T-helper 1 cell (primary cell): ENCODE measurements at places on chromosomes 2 and 18.

DNA sequence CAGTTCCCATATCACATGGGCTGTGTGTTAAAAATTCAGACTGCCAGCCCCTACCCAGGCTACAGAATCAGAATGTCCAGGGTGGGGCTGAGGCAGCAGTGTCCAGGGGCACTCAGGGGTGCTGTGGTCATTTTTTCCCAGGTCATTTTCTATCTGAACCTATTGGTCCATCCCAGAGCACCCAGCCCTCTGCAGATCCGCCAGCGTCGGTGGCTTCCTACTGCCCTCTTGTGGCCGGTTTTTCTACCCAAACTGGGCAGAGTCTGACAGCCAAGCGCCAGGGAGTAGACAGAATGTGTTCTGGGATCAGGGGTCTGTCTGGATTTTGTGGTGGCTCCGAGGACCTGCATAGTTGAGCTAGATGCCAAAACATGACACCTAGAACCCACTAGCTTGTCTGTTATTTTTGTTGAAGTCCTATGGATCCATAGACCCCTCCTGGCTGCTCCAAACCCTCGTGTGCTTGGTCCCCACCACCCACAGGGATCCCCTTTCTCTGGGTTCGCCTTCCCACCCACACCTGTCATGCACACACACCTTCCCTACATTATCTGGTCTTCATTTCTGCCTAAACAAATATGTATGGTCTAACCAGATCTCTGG, 34.1 kb upstream of the RMDN2 start:
- peak; percentile 52 for DNase-seq

DNA sequence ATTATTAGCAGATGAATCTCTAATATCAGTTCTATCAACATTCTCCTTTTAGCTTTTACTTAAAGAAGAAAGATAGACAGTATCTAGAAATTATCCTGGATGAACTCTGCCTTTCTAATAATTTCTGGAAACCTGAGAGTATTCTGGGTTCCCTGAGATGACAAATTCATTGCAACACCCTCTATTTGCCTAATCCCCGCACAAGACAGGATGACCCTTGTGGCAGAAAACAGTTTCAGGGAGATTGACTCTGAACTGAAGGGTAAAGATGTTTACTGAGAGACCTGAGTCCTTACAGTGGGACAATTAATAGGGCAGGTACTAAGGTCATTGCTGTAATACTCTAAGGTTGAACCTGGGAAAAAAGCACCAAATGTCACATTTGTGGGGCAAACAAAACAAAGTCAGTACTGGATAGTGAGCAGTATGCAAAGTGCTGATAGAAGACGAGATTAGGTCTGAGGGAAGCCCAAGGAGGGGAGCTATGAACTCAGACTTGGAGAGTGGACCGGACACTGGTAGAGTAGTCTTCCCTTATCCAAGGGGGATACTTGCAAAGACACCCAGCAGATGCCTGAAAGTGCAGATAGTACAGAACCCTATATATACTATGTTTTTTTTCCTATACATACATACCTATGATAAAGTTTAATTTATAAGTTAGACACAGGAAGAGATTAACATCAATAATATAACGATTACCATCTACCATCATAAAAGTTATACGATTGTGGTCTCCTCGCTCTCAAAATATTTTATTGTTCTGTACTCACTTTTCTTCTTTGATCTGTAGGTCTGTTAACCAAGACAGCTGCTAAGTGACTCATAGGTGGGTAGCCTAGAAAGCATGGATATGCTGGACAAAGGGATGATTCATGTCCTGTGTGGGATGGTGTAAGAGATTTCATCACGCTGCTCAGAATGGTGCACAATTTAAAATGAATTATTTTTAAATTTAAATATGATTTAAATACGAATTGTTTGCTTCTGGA, 148.3 kb upstream of the KLHL14 start:
- no peak for DNase-seq

DNA sequence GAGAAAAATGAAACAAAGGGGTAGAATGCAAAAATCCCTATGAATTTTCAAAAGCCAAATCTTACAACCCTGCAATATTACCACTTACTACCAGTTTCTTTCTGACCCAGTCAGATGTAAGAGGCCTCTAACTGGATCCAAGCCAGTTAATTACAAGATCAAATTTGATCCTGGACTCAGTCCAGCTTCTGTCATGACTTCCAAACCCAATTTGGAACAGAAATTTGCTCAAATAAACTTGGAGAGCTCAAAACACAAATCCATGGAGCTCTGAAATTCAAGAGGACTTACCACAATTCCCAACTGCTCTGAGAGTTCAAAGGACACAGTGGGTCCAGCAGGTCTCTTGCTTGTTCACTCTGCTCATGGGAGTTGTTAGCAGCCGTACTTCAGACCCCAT, 1271.7 kb upstream of the SLC39A10 start:
- DNase-seq = no peak

DNA sequence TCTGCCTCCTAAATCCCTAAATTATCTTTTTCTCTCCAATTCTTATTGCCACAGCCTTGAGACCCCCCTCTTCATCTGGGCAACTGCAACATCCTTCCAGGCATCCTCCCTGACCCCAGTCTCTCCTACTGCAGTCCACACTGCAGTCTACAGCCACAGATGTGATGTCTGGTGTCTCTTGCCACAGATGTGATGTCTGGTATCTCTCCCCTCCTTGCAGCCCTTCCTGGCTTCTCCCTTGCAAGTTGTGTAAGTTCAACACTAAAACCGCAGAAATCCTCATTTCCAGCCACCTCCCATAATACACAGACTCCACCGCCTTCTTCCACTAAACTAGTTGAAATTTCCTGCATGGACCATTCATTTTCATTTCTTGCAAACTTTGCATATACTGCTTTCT, 113.1 kb upstream of the DDX18 start:
- no peak for DNase-seq

DNA sequence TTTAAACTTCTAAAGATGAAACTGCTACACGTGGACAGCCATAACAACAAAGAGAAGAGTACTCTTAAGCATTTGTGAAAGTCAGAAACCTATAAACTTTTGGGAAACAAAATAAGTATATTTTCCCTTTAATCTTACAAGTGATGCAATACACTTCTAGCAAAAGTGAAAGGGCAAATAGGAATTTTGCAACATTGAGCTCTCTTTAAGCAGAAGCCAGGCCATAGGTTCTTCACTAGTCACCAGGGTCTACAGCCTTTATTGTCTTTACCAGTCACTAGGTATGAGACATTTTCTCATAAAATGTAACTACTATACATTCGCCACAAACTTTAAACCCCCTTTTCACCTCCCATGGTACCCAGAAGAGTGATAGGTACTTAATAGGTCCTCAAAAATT, 37.5 kb downstream of the SCN1A start:
- DNase-seq = no peak

- DNase-seq = no peak
These were observed 573.2 kb downstream of the METTL4 start for GRCh38 chr18:1998121-1998520.

DNA sequence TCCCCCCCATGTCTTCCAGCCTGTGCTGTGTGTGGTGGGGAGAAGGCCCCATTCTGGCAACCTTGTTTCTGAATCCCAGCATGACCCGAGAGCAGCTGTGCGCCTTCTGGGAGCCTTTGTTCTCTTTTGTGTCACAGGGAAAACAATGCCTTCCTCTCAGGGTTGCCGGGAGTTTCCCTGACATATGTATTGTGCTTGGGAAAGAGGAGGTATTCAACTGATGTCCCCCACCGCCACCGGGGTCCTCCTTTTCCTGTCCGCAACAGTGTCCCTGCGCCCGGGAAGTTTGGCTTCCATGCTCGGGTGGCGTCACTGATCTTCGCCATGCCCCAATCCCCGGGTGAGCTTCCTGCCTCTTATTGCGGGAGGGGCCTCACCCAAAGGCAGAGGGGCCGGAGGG, 77.5 kb upstream of the ASB18 start:
- DNase-seq = no peak

GRCh38 chr18:50013363-50014138, 181.4 kb downstream of the MYO5B start:
- no peak for DNase-seq

- no peak for DNase-seq
These were observed 940 bp upstream of the BOLA3 start for GRCh38 chr2:74148457-74149246.

DNA sequence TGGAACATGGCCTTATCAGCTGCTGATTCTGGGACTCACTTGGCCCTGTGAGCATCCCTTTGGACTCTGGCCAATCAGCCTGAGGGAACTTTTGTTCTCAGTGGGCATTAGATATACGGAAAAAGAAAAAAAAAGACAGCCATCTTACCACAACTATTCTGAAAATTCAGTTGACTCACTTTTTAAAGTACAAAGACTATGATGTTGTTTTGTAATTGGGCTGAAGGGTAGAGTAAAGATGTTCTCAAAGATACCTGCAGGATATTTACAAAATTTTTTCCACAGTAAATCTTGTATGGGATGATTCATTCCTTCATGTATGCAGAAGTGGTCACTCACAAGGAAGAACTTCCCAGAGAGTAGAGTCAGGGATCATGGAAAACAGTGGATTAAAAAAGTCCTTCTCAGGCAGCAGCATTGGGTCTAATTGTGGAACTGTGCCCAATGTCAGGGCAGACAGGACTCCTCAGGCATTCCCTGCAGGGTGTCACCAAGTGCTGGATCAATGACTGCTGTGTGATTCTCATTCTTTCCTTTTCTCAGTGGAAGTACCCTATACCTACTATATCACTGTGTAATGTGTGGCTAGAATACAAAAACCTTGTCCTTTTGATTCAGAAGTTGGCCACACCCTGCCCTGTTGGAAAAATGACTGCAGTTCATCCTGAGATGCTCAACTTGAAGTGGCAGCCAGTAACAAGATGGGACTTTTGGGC, 35.4 kb downstream of the SULT1C4 start:
- no peak for DNase-seq

DNA sequence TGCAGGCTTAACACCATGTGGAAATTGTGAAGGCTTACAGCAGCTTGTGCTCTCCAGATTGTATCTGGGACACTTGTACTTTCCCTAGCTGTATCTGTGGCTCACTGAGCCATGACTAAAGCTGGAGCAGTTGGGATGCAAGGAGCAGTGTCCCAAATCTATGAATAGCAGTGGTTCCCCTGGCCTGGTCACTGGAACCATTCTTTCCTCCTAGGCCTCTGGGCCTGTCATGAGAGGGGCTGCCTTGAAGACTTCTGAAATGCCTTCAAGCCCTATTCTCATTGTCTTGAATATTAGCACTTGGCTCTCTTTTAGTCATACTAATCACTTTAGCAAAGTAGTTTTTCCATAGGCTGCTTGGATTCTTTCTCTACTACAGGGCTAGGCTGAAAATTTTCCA, 186.8 kb upstream of the LRATD1 start:
- DNase-seq = no peak

GRCh38 chr2:7392076-7392787, 475.0 kb downstream of the RNF144A start:
- DNase-seq = no peak

DNA sequence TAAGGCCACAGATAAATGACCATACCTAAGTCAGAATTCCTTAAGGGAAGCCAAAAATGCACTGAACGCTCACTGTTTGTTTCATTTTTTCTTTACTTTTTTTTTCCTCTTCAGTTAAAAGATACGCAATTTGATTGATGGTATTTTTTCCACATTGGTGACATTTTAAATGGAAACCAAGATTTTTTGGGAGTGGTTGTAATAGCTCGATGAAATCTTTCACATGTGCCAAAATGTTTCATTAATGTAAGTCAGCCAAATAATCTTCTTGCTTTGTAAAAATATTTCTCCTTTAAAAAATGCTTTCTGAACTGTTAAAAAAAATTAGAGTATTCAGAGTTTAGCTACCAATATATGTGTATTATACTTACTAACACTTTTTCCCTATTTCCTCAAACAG, 339.8 kb downstream of the ZEB2 start:
- DNase-seq = no peak

DNA sequence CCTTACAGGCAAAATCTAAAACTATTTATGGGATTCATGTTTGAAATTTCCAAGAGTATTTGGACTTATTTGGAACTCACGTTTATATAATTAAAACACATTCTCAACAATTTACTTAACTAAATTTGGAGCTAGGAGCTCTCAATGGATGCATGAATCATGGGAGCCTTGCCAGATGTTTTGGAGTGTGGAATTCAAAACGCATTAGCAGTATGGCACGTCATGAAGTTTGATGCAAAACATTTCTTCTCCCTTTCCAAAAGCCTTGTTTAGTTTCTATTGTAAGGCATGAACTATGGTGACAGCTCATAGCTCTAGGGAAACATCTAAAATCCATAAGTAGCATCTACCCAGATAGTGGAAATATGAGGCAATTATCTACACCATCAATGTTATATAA, 701.6 kb downstream of the SATB2 start:
- DNase-seq = no peak

DNA sequence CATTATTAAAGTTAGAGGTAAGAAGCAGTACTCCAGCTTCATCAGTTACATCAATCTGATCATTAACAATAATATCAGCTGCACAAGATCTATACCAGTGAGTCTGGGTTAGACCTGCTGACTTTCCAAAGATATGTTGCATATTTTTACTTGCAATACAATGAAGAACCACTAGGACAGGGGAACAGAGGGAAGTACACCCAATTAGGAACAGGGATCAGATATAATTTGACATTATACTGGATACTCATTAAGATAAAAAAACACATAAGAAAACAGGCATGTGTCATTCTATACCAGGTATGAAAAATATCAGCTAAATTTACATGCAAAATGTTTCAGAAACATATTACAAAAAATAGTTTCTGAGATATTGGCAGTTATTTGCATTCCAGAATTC, 995.1 kb upstream of the DDX18 start:
- no peak for DNase-seq

- peak; percentile 35 for DNase-seq
These were observed 126.6 kb upstream of the SLC1A4 start for GRCh38 chr2:64862623-64863022.

GRCh38 chr2:104583811-104584210, 270.1 kb upstream of the POU3F3 start:
- no peak for DNase-seq

DNA sequence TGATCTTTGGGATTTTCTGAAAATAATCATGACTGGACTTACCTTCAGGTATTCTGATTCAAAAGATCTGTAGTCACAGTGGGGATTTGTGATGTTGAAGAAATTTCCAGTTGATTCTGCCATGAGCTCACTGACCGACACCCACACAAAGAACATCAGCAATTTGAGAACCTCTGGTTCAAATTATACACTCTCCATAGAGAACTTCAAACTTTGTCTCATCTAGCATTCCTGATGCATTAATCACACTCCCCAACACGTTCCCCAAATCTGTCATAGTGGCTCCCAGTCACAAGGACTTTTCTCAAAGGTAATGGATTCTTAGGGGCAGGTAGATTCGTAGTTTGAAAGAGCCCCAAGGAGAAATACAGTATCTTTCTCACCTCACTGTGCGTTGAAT, 584.3 kb downstream of the FBXO15 start:
- no peak for DNase-seq

DNA sequence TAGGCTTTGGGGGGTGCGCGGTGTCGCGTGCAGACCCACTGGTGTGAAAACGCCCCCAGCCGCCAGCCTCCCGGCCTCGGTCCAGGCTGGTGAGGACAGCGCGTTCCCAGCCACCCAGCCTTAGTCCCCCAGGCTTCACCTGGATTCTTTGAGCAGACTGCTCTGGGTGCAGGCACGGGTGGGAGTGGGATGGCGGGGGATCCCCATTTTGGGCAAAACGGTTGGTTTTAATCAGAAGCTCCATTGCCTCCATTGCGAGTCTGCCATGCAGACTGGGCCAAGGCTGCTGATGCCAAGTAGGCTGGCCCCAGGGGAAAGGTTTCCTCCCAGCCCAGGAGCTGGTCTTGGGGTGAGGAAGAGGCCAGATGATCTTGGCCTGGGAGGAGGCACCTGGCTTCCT, 445 bp downstream of the MLPH start:
- no peak for DNase-seq

GRCh38 chr2:59191781-59192180, 950.7 kb upstream of the FANCL start:
- DNase-seq = no peak
